ENCODE measurements at places on chromosomes 5 and 9. TPM values are rescaled to one million over a fixed set of nuclear protein-coding genes. Genes with fewer than 3 reads are reported as not detected.

CER1 gene
- not detected for total RNA-seq

LCN2 gene
- total RNA-seq, result 114 TPM

CBY3 gene
- total RNA-seq, result not detected

NDUFAF2 gene
- total RNA-seq, result 23.2 TPM

DNA sequence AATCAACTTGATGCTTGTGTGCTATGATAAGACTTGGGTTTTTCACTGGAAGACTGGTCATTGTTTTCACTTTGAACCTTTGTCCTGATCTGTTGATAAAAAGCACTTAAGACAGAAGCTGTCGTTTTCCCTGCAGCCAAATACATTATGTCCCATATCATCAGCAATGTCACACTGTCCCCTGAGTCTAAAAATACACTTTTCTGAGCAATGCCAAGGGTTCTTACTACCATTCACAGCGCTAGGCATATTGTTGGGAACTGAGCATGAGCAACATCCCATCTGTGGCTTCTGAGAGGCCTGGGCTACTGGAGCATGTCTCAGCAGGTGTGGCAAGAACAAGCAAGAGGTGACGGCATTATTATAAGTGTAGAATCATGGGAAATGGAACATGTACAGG, 81.8 kb downstream of the SEMA6A start:
- H3K4me3 ChIP-seq, result no peak overlapping the region
- H3K27me3 ChIP-seq, result no peaks in the 10 kb centered on the region
- no peak overlapping the region for H3K27ac ChIP-seq
- peaks cover 6% of the 10 kb centered on the region for H3K4me1 ChIP-seq
- no peak for DNase-seq

- H3K36me3 ChIP-seq, result no peaks in the 10 kb centered on the region
- DNase-seq, result peak; percentile 71
- peak within 1 kb of the TSS; percentile 80 for H3K4me3 ChIP-seq
- peak within 1 kb of the TSS; percentile 92 for H3K27ac ChIP-seq
These were observed at the start of gene AGPAT2 for GRCh38 chr9:136686794-136687711. TSS of gene AGPAT2 (minus strand) at chr9:136687457. CDS start at chr9:136687357, 100 bp downstream.

GRCh38 chr5:102911973-102912372, 156.9 kb downstream of the PAM start:
- H3K27me3 ChIP-seq, result no peaks in the 10 kb centered on the region
- H3K27ac ChIP-seq, result peak overlapping the region; percentile 40
- H3K36me3 ChIP-seq, result no peaks in the 10 kb centered on the region

DNA sequence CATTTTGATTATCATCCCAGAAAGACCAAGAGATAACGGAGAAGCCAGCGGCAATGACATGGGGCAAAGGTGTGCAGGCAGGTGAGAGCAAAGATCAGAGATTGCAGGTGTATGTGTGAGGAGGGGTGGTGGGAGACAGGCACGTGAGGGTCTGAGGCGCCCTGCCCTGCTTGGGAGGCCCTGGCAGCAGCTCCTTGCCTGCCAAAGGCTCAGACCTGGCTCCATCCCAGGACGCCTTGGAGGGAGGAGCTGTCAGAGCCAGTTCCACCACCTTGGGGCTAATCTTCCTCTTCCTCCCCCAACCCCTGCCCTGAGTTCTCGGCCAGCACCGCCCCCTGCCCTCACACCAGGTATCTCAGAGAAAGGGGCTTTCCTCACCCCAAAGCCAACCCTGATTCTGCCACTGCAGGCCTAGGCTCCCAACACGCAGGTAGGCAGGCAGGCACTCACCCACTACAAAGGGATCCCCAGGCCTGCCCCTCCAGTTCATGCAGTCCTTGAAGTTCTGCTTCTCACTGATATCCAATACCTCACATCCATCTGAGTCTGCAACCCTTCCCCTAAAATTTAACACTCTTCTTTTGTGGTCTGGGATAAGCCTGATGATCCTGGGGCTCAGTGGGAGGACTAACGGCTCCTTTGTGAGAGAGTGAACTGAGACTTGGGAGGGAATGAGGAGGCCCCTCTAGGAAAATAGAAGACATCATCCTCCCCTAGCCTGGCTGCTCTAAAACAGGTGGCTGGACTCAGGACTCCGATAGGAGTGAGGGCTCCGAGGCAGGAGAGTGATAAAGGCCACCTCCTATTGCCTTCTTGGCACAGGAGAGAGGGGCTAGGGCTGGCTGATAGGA, 1.8 kb downstream of the AQP3 start:
- H3K4me1 ChIP-seq, result peaks cover 4% of the 10 kb centered on the region
- peak overlapping the region; percentile 17 for H3K4me3 ChIP-seq
- H3K36me3 ChIP-seq, result no peaks in the 10 kb centered on the region

GRCh38 chr9:136243631-136244030, 2.0 kb downstream of the QSOX2 start:
- DNase-seq, result no peak
- peaks cover 13% of the 10 kb centered on the region for H3K4me1 ChIP-seq
- no peak overlapping the region for H3K27ac ChIP-seq

DNA sequence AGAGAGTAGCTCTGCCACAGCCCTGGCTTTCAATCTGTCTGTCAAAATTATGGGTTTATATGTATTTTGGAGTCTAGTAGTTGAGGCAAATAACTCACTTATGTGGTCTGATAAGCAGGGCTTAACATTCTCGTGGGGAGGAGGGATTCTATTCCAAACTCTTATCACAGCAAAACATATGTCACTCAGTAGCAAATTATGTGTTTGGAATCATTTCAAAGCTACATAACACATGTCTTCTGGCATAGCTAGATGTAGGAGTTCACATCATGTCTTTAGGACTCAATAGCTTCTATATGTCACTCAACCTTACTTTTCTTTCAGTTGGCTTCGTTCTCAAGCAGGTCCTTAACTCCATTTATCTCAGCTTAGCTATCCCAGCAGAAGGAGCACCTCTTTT, 144.5 kb upstream of the SEMA6A start:
- H3K27me3 ChIP-seq, result no peaks in the 10 kb centered on the region
- no peaks in the 10 kb centered on the region for H3K36me3 ChIP-seq
- no peaks in the 10 kb centered on the region for H3K4me1 ChIP-seq
- H3K27ac ChIP-seq, result no peak overlapping the region
- DNase-seq, result no peak

- H3K4me3 ChIP-seq, result no peak overlapping the region
- no peaks in the 10 kb centered on the region for H3K27me3 ChIP-seq
- no peaks in the 10 kb centered on the region for H3K36me3 ChIP-seq
- H3K4me1 ChIP-seq, result peaks cover 3% of the 10 kb centered on the region
- peak; percentile 86 for DNase-seq
These were observed 8.0 kb downstream of the PDLIM4 start for GRCh38 chr5:132265336-132266030.

GRCh38 chr5:56327809-56328208, 94.7 kb upstream of the ANKRD55 start:
- H3K27ac ChIP-seq, result no peak overlapping the region
- no peak overlapping the region for H3K4me3 ChIP-seq
- no peaks in the 10 kb centered on the region for H3K27me3 ChIP-seq
- no peak for DNase-seq

DNA sequence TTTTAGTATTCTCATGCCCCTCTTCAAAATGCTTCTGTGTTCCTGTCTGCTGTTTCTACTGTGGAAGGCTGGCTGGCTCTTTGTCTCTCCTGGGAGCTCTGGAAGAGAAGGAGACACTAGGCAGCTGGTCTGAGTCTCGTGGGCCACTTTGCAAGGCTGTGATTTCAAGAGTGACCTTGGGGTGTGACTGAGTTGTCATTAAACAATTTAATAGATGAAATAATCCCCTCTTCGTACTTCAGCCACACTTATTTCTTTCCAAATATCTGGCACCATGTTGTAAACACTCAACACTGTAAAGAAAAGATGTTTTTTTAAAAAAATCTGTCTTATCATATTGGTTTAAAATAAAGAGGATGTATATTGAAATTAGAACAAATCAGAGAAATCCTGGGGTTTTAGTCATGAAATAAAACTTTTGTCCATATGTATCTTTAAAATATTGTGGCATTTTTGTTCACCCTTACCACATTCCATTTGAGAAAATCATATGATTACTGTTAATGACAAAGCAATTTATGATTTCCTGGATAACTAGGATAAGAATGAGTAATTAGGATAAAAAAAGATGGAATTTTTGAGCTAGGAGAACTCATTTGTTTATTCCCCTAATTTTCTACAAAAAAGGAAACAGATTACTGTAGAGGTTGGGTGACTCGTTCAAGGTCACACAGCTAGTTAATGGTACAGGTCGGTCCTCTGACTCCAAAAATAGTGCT, 200.8 kb downstream of the MAT2B start:
- no peaks in the 10 kb centered on the region for H3K27me3 ChIP-seq
- H3K27ac ChIP-seq, result no peak overlapping the region
- H3K4me1 ChIP-seq, result no peaks in the 10 kb centered on the region
- H3K4me3 ChIP-seq, result no peak overlapping the region
- H3K36me3 ChIP-seq, result no peaks in the 10 kb centered on the region
- peak; percentile 70 for DNase-seq

DNA sequence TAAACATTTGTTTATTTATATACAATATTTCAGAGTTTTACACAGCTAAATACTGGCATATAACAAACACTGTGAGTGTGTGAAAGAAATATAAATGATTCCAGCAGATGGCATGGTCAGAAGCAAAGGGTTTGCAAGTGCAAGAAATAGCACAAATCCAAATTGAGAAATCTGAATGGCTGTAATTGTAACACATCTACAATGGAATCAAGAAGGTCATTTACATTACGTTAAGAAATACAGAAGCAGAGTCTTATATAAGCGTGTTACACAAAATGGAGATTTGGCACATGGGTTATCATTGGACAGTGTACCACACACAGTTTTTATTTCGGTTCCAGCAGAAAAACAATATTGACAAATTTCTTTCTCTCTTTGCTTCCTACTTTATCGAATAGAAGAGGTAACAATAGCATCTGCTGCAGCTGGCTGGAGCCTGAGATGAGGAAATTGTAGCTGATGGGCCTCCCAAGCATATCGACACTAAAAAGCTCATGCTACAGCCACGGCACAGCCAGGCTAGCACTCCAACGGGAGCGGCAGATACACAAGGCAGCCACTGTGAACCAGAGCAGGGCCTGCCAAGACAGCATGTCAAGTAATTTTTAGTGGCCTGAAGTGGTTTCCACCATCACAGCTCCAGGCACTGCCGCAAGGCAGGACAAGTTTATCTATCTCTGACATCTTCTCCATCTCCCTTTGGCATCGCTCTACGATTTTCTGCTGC, 564.6 kb upstream of the DMAC1 start:
- no peak overlapping the region for H3K4me3 ChIP-seq
- no peaks in the 10 kb centered on the region for H3K36me3 ChIP-seq
- H3K27ac ChIP-seq, result no peak overlapping the region
- no peaks in the 10 kb centered on the region for H3K27me3 ChIP-seq
- DNase-seq, result peak; percentile 14

DNA sequence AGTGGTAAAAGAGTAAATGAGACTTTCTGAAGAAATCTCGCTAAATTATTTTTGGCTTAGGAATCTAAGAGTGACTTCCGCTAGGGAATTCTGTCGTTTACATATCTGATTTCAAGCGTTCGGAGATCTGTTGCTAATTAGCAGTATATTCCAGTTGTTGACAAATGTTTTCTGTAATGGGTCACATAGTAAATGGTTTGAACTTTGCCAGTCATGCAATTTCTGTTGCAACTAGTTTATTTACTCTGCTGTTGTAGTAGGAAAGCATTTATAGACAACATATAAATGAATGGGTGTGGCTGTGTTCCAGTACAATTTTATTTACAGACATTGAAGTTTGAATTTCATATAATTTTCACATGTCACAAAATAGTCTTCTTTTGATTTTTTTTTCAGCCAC, 57.4 kb upstream of the JAK2 start:
- H3K4me3 ChIP-seq, result no peak overlapping the region
- no peaks in the 10 kb centered on the region for H3K4me1 ChIP-seq
- H3K36me3 ChIP-seq, result no peaks in the 10 kb centered on the region
- peak; percentile 45 for DNase-seq

Measured in lung (tissue), 17 donors.